ENCODE measurements at places on chromosomes 13 and 19.

GRCh38 chr19:33797802-33798671, 1.4 kb downstream of the KCTD15 start:
- DNase-seq, result peak; percentile 71

GRCh38 chr13:109985871-109986450, 199.6 kb upstream of the IRS2 start:
- DNase-seq, result no peak

GRCh38 chr19:29562299-29563297, 36.8 kb downstream of the VSTM2B start:
- DNase-seq, result no peak

DNA sequence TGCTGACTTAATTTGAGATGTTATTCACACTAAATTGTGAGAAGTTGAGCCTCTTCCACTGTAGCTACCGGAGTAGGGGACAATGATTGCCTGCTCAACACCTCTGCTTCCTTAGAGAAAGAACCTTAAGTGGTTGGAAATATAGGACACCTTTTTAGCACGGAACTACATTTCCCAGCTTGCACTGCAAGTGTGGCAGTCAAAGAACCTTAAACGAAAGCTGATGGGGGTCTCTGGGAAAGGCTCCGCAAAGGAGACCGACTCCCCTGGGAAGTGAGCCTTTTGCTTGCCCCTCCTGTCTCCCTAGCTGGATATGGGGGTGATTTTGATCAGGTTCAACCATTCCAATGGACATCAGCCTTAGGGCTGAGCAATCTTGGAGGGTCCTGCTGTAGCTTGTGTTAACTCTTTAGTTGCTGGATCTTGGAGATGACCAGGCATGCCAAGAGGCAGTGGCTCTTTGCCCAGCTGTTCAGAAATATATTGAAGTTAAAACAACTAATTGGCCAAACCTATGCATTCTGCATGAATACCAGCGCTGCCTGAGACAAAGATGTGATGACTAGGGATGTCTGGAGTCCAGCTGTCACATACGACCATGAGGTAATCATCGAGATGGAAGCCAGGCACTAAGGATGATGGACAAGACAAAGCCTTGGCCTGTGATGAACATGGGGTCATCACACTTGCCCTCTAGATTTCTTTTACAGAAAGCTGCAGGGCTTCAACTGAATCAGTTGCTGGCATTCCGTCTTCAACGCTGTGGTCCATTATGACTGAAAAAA, 286.5 kb downstream of the FOXO1 start:
- no peak for DNase-seq

- peak; percentile 65 for DNase-seq
Observed at GRCh38 chr13:95247171-95247570, 54.1 kb downstream of the ABCC4 start.
